Stimulated activated CD4-positive, alpha-beta T cell treated with anti-CD3 and anti-CD28 coated beads, Interleukin-1b, Interleukin-23, amount 100 ng/mL, for 48 hours (primary cell): ENCODE measurements at places on chromosomes 6 and 20.

- no peak for DNase-seq
Measured at GRCh38 chr6:154878871-154879491, 116.1 kb upstream of the TIAM2 start.

- DNase-seq: no peak
Measured at GRCh38 chr6:116411284-116411623, 40.5 kb downstream of the DSE start.

DNA sequence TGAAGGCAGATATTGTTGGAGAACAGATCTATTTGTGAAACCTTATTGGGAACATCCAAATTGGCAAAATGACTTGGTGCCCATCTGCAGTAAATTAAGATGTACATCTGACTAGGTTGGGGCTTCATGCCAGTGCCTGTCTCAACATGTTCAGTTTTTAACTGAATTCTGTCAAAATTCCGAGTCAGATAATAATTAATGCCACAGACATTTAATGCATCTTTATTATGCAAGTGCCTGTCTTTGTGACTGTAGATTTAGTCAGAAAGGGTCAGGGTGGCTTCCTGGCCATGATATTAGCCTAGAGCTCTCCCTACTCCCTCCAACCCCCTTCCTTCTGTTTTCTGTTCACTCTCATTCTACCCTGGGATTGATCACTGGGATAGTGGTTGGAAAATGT lies 199.3 kb upstream of the FLRT3 start:
- DNase-seq: no peak

GRCh38 chr6:129368970-129369369 lies 341.0 kb downstream of the ARHGAP18 start:
- DNase-seq: no peak

GRCh38 chr20:59361411-59361810 lies 61.0 kb downstream of the EDN3 start:
- no peak for DNase-seq

DNA sequence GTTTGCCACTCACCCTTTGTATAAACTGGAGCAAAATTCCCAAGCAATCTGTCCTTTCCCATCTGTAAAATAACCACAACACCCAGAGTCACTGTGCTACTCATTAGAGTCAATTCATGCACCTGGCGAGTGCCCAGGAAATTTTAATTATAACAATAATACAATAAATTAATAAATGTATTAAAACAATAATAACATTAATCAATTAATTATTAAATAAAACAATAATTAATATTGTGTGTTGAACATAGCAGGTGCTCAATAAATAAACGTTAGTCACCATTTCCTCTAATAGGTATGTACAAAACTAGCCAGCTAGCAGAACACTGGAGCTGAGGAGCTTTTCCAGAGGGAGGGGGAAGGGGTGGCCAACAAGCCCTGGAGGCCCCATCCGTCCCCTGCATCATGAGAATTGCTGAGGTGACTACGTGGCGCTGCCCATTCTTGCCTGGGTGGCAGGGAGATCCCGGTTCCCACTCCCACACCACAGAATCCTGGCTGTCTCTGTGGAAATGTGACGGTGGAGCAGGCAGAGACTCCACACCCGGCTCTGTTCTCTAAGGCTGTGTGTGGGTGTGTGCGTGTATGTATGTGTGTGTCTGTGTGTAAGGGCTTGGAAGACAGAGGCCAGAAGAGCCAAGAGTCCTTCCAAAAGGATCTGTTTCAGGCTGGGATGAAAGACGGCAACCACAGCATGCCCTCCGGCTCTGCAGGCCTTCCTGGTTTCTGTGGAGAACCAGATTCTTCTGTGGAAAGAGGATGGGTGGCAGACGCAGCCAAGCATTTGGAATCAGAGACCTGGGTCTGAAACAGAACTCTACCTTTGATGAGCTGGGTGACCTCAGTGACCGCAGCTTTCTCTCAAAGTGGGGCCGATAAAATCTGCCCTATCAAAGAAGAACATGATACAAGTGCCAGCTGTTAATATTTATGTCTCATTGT lies 18.8 kb upstream of the EZR start:
- DNase-seq: no peak
